T-cell (primary cell): ENCODE measurements at places on chromosomes 6 and 20.

GRCh38 chr20:46990017-46990595 is 95.5 kb downstream of the EYA2 start:
- no peak for DNase-seq

- DNase-seq: no peak
These were observed 66.6 kb downstream of the ECT2L start for GRCh38 chr6:138862456-138862855.

- DNase-seq: no peak
These were observed 49.2 kb downstream of the SESN1 start for GRCh38 chr6:109045493-109045892.

GRCh38 chr20:36645998-36646397 is at the start of gene SLA2:
SLA2 (minus strand) TSS chr20:36646196; CDS start chr20:36641335, 4,861 bp downstream.
- DNase-seq: peak; percentile 68

DNA sequence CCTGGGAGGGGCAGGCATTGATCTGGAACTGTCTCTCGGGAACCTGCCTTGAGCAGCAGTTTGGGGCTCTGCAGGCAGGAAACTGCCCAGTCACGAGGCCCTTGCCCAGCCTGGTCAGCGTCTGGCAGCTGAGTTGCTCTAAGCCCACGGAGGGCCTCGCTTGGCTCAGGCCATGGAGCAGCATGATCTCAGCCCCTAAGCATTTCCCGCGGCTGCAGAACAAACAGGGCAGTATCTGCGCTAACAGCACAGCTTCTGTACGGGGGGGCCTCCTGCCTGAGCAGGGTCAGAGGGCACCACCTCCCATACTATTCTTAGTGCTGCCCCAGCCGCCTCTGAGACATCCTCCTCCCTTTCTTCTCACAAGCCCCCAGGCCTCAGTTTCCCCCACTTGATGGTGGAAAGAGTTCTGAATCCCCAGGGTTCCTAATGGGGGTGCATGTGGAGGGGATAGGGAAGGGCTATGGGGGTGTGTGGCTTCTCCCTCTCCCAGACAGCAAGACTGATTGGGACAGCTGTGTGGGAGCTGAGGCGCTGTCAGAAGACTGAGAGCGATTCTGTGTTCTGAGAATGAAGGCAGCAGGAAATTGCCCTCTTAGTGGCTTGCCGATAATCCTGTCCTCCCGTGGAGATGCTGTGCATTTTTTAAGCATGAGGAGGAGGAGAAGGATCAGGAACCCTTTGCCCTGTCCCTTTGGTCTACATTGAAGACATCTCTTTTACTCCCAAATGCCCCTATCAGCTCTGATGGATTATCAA is 46.4 kb downstream of the MOCS1 start:
- no peak for DNase-seq

GRCh38 chr6:50654155-50654554 is 59.2 kb upstream of the TFAP2D start:
- no peak for DNase-seq

- DNase-seq: no peak
These were observed 200.1 kb downstream of the CLIC5 start for GRCh38 chr6:45815466-45816125.

GRCh38 chr6:44042989-44043478 is 84.2 kb downstream of the MRPL14 start:
- no peak for DNase-seq

DNA sequence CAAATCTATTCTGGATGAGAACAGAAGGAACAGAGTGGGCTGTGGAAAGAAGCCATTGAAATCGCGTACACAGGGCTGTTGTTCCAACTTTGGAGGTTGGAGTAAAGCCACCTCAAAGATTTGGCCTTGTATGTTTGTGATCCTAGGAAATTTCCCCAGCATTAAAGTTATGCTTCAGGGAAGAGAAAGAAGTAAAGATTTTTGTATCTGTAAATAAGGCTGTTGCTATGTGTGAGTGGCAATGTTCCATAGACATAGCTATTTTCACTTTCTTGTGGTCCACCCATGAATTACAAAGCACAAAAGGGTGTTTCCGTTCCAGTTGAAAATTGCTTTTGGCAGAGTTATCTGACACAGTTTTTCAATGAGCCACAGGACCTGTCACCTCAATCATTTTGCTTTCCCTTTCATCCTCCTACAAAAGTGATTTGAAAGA is 321.3 kb downstream of the TFAP2B start:
- no peak for DNase-seq
